ENCODE measurements at places on chromosomes 4 and X.

- no peak for DNase-seq
Observed at GRCh38 chrX:139058831-139059495, 347.4 kb upstream of the FGF13 start.

DNA sequence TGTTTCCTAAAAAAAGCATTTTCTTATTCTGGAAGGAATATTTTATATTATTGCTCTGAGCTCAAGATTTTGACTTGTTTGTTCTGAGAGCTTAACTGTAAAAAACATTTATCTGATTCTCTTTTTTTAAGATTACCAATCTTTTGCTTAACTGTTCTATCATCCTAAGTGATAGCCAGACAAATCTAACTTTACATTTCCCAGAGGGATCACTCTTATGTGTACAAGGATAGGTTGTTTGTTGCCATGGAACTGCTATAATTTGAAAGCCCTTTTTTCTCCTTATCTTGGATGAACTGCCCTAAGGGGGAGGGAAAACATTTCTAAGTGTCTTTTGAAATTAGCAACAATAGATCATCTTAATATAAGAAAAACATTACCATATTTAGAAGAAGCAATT, 494.7 kb downstream of the TRAM1L1 start:
- DNase-seq, result no peak

DNA sequence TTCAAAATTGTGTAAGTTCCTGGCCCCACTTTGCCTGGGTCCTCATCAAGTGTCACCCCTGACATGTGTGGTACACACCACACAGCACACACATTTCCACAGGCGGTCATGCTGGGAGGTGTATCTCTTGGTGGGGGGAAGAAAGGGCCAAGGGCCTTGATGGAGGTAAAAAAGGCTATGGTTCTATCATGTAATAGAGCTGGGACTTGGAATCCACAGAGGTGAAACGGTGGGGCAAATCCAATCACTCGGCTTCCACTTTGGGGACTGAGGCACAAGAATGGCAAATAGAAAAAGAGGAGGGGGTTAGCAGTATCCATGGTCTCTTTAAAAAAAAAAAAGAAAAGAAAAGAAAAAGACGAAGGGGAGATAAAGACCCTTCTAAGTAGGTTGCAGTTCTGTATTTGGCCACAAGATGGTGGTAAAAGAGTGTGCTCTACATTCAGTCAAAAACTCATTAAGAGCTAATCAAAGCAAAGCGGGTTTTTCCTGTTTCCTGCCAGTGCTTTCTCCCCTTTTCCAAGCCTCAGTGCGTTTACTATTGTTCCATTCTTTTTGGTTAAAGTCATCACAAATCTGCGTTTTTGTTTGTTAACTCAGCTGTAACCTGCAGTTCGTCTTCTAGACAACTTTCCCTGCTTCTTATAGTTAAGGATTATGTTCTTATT, 37.0 kb upstream of the ATP6AP2 start:
- DNase-seq, result peak; percentile 72

- DNase-seq, result no peak
Observed at GRCh38 chrX:41670112-41670511, 18.7 kb upstream of the GPR34 start.

GRCh38 chr4:41579526-41579925, 41.6 kb downstream of the LIMCH1 start:
- no peak for DNase-seq

- no peak for DNase-seq
Observed at GRCh38 chr4:56870946-56871345, 36.8 kb upstream of the REST start.

- DNase-seq, result peak; percentile 7
Observed at GRCh38 chr4:38782452-38783108, at the start of gene TLR10. Gene TLR10, minus strand, starts transcription at chr4:38782990. Its CDS starts 7,400 bp downstream, at chr4:38775590.

DNA sequence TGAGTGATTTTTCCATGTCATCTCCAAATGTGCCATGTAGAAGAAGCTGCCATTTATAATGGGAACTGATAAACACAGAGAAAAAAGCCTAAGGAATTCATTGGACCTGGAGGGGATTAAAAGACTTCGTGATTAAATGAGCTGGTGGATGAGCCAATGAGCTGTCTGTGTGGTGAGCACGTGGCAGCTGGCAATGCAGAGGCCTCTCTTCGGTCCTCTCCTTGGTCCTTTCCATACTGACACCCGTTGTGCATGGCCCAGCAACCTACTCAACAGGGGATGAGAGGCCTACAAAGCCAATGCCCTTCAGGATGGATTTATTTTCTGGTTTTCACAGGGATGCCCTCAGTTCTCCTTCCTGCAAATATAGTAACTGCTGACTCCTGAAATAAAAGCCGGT, 87.7 kb upstream of the STS start:
- DNase-seq, result no peak

GRCh38 chr4:108029731-108030130, 40.0 kb downstream of the HADH start:
- no peak for DNase-seq

- DNase-seq, result no peak
Observed at GRCh38 chr4:184329659-184330400, 112.2 kb upstream of the ENPP6 start.

DNA sequence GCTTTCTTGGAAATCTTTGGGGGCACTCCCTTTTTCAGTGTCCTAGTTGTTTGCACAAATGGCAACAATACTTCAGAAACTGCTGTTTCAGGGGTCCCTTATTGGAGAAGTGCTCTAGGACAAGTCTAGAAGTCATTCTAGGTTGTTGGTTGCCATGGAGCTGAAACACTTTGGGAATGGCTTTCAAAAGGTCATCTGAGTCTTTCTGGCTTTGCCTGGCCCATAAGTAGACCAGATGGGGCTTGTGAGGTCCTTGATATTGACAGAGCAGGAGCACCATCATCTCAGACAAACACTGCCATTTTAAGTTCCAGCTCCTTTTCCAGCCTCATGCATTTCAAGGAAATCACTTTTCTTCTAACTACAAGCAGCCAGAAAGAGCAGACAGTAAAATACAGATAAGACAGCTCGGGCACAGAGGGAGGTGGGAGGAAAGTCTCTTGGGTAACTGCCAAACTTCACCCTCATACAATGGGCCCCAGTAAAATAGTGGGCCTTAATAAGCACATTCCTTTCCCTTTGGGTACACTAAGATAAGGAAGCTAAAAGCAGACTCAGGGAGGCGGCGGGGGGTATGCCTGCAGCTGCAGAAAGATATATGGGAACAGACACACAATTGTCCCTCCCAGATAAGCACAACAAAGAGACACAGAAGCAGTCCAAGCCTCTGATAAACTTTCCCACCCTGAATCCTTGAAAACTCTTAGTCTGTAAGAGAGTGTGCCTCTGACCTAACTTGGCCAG, 8.5 kb upstream of the NXF3 start:
- DNase-seq, result peak; percentile 62

- peak; percentile 50 for DNase-seq
Observed at GRCh38 chrX:132795181-132795580, 163.2 kb downstream of the HS6ST2 start.

DNA sequence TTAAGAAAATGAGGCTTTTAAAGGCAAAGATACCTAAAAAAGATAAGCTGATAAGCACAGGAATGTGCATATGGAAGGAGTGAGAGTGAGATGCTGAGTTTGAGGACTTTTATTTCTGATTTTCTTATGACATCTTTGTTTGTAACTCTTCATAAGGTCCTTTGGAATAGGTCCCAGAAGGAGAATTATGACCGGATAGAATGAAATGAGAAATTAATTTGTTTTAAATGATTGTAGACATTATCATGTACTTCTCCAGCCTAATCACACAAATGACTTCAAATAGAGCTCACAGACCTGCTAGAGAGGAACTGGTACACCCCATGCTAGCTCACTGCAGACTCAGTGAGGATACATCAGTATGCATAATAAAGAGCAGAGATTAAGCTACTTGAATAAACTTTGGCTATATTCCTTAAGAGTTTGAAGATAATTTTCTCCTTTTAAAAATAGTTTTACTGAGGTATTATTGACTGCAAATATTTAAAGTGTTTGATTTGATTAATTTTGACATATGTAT, 5.6 kb downstream of the GK2 start:
- no peak for DNase-seq

DNA sequence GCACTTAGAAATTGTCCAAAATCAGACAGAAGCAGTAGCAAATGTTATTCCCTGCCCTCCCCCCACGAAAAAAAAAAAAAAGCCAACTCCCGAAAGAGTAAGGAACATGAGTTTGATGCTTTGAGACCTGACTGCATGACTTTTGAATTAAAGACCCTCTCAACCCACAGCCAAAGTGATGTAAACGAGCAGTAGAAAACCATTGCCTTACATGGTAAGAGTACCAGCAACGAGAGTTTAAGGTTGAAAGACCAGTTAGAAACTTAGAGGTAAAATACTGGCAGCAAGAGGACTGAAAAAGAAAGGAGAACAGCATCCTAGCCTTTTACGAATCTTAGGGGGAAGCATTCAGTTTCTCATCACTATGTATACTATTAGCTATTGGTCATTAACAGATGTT, 10.0 kb upstream of the ANXA10 start:
- no peak for DNase-seq

DNA sequence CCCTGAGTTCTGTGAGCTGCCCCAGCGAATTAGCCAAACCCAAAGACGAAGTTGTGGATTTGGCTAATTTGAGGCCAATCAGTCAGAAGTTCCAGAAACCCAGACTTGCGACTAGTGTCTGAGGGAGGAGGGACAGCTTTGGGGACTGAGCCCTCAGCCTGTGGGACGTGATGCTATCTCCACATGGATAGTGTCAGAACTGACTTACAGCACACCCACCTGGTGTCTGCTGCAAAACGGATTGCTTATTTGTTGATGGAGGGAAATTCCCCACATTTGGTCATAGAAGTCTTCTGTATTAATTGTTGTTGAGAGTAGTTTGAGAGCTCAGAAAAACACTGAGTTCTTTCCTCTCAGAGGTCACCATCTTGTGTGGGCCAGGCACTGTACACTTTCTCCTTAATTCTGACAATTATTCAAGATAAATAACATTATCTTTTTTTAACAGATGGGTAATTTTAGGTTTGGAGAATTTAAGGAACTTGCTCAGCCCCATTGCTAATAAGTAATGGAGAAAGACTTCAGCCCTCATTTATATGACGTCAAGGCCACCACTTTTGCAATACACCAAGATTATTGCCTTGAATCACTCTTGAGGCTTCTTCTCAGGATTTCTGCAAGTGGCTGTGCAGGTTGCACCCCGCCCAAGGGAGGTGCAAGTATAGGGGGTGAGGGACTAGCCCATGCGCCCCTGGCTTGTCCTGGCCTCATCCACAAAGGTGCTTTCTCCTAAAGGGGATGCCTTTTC, 16.7 kb downstream of the CLRN2 start:
- DNase-seq, result no peak

- peak; percentile 4 for DNase-seq
Observed at GRCh38 chrX:125132274-125132673, 187.4 kb upstream of the TEX13C start.

DNA sequence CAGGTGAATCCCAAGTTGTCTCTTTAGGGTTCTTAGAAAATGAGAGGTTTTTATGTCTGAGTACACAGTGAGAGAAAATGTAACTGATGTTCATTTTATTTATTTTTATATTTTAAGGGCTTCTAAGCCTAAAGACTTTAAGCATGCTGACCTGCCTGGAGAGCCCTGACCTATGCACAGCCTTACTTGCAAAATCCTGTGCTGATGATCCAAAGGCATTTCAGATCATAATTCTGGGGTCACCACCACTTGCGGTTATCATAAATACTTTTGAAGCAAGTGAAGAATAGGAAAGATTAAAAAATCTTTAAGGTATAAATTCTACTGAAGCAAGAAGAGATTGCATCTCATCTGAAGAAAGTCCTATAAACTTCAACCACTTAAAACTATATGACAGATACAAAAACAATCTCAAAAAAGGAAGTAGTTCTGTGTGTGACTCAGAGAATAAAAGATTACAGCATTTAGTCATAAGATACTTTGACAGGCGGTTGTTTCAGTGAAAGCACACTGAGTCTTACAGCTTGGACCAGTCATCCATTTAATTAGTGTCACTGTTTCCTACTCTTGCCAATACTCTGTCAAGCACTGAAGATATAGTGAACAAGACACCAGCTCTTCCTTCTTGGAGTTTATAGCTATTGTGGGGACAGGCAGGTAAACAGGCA, 245.2 kb upstream of the DIPK2B start:
- no peak for DNase-seq

DNA sequence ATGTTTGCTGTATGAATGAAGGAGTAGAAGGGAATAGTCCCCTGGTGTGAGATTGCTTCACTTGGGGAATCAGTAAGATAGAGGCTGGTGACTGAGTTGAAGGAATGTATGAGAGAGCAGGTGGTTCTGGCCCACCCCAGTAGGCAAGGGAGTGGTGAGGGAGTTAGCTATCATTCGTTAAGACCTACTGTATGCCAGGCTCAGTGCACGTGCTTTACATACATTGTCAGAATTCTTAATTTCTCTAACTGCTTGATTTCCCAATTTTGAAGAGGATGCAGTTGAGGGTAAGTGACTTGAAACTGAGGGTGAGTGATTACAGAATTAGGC, 700 bp downstream of the VMA21 start:
- DNase-seq, result no peak

DNA sequence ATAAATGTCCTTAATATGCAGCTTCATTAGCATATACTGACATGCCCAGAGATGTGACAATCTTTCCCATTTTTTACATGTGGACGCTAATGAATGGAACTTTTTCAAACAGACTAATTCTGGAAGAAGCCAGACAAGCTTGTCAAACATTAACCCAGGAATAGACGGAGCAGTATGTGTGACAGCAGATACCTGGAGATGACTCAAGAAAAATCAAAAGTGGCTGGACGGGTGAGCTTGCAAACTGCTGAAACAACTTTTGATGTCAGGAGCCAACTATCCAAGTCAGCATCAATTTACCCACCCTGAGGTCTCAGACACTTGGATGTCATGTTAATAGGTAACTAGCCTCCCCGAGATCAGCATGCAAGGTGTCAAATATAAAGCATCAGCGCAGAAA, 183.0 kb downstream of the PACRGL start:
- no peak for DNase-seq

- peak; percentile 57 for DNase-seq
Observed at GRCh38 chr4:185470501-185471195, 885 bp downstream of the CCDC110 start.

- DNase-seq, result no peak
Observed at GRCh38 chr4:35494955-35495354, 749.4 kb downstream of the ARAP2 start.

GRCh38 chrX:23436875-23437274, 102.2 kb downstream of the PTCHD1 start:
- peak; percentile 89 for DNase-seq

- DNase-seq, result no peak
Observed at GRCh38 chr4:186904101-186904500, 180.4 kb upstream of the FAT1 start.

GRCh38 chr4:56127716-56128115, 179.0 kb downstream of the CEP135 start:
- no peak for DNase-seq

GRCh38 chr4:53019485-53020382, 157.6 kb downstream of the RASL11B start:
- peak; percentile 53 for DNase-seq

- no peak for DNase-seq
Observed at GRCh38 chr4:83490876-83491450, 6.1 kb upstream of the ABRAXAS1 start.

GRCh38 chr4:11724731-11725130, 296.0 kb upstream of the HS3ST1 start:
- DNase-seq, result no peak

Measured in ELF-1 (cell line).